Activated T-helper 17 cell treated with anti-CD3 and anti-CD28 coated beads, Interleukin-2, amount 50 U/mL, for 72 hours (primary cell): ENCODE measurements at places on chromosomes 3 and 15. TPM values are rescaled to one million over a fixed set of nuclear protein-coding genes. Genes with fewer than 3 reads are reported as not detected.
A peak's percentile ranks its signal among the peaks of the same experiment; 100 is the strongest.

Gene DGKG
- 0.37 TPM for total RNA-seq

Gene IL17RB
- total RNA-seq, result 1.8 TPM

Gene CCR8
- 0.87 TPM for total RNA-seq

Gene THRB
- not detected for total RNA-seq

- no peak for ATAC-seq
Observed at GRCh38 chr15:66834881-66835878, 133.1 kb downstream of the SMAD6 start.

- no peak for ATAC-seq
Observed at GRCh38 chr3:82978368-82978767, 1216.9 kb upstream of the GBE1 start.

- peak; percentile 86 for ATAC-seq
Observed at GRCh38 chr15:90184119-90184785, 16.9 kb upstream of the SEMA4B start.

DNA sequence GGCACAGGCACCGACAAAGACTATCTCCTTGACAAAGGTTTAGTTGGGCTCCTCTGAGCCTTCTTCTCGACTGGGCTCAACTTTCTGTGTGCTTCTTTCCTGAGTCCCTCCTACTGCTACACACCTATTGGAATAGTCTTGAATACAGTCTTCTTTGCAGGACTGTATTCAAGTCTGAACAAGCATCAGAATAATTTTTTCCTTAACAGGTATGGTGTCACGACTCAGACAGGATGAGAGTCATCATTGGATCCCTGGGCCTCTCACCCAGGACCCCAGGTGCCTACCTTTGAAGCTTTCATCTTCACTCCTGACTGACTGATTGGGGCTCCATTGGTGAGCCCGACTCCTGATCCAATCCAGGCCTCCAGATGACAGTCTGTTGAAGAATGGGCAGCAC, 66.3 kb downstream of the CRYGS start:
- no peak for ATAC-seq

GRCh38 chr15:37142371-37142770, 42.0 kb upstream of the MEIS2 start:
- no peak for ATAC-seq

GRCh38 chr15:83943043-83943442, 289.1 kb downstream of the ADAMTSL3 start:
- ATAC-seq, result no peak

GRCh38 chr3:142148044-142148791, 1.1 kb downstream of the TFDP2 start:
- ATAC-seq, result no peak

- no peak for ATAC-seq
Observed at GRCh38 chr3:25468866-25469319, 40.8 kb downstream of the RARB start.

DNA sequence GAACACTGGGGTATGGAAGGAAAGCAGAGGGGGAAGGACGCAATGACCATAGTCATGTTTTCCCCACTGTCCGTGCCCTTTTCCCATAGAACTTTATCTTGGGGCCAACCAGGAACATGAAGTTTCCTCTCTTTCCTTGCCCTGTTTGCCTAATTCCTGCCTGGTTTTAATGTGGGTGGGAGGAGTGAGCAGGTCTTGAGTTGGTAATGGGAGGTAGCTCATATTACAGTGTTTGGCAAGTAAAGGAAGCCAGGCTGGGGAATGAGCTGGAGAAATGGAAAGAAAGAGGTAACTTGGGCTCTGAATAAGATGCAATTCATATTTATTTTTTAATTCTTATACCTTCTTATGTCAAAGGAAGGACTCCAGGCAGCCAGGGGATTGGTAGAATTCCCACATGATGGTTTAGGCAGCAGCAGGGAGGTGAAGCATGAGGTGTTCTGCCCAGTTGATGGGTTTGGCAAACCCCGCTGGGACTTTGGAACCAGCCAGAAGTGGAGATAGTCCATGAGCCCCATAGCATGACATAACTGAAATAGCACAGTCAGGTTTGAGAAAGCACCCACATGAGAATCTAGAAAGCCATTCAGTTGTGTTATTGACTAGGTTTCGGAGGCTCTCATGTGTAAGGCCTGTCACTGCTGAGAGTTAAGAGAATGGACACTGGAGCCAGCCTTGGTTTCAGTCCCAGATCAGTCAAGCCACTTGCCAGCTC, 60.0 kb downstream of the CCK start:
- ATAC-seq, result no peak

- ATAC-seq, result no peak
Observed at GRCh38 chr3:129453732-129454131, 13.7 kb downstream of the IFT122 start.

DNA sequence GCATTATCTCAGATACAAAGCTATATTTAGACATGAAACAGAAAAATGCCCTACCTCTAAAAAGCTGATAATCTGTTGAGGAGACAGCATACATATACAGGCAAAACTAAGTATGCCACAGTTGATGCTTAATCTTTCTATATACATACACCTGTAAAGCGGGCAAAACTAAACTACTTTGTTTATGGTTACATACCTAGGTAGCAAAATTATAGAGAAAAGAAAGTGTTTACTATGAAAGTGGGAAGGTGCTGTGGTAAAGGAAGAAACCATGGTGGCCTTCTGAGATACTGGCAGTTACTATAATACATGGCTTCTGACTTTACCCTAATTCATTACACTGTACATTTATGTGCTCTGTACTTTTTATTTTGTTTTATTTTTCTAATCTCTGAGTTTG, 36.0 kb upstream of the NR1I2 start:
- no peak for ATAC-seq
